ENCODE measurements at places on chromosomes 1 and 21.

DNA sequence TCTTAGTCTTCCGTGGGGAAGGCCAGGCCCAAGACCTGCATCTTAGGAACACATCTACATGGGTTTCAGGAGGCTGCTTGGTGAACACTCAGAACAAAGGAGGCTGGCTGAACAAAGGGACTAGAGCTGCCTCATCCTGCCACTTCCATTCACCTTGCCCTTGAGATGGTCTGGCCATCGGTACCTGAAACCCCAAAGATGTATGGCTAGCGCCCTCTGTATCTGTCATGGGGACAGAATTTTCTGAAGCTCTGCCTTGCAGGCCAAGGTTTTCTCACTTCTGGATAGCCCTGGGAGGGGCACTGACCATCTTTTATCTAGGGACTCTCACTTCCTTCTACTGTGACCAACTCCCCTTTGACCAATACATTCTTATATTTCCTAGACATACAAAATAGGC is 55.4 kb upstream of the GRIK3 start:
- DNase-seq, result no peak

DNA sequence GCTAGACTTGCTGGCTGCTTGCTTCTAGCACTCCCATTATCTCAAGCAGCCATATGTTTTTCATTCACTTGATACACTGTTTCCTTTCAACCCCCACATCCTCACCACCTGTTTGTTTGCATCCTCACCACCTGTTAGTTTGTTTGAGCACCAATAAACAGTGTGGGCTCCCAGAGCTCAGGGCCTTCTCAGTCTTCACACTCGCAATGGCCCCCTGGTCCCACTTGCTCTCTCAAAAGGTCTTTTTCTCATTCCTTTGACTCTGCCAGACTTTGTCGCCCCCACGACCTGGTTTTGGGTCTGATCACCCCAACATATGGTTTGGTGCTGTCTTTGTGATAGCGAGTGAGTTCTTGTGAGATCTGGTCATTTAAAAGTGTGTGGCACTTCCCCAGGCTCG is 6.2 kb upstream of the PADI4 start:
- no peak for DNase-seq

DNA sequence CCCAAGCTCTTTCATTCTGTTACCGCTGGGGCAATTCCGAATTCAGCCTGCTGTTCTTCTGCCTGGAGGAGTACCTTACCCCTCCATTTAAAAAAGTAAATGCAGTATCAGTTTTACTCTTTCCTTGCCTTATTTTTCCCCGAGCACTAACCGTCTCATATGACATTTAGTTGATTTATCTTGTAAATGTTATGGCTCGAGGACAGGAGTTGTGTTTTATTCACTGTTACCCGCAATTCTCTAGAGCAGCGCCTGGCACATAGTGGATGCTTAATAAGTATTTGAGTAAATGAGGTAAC is 425 bp upstream of the TADA1 start:
- no peak for DNase-seq

DNA sequence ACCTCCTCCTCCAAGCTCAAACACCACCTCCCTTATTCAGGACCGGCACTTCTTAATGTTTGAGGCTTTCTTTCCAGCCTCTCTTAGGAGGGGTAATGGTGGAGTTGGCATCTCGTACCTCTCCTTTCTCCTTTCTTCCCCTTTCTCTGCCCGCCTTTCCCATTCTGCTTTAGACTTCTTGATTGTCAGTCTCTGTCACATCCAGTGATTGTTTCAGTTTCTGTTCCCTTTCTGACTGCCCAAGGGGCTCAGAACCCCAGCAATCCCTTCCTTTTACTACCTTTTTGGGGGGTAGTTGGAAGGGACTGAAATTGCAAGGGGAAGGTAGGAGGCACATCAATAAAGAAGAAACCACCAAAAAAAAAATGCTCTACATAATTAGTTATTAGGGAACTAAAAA is 5.6 kb downstream of the ELK4 start:
- DNase-seq, result no peak

GRCh38 chr1:245291351-245291750 is 136.6 kb downstream of the KIF26B start:
- no peak for DNase-seq

DNA sequence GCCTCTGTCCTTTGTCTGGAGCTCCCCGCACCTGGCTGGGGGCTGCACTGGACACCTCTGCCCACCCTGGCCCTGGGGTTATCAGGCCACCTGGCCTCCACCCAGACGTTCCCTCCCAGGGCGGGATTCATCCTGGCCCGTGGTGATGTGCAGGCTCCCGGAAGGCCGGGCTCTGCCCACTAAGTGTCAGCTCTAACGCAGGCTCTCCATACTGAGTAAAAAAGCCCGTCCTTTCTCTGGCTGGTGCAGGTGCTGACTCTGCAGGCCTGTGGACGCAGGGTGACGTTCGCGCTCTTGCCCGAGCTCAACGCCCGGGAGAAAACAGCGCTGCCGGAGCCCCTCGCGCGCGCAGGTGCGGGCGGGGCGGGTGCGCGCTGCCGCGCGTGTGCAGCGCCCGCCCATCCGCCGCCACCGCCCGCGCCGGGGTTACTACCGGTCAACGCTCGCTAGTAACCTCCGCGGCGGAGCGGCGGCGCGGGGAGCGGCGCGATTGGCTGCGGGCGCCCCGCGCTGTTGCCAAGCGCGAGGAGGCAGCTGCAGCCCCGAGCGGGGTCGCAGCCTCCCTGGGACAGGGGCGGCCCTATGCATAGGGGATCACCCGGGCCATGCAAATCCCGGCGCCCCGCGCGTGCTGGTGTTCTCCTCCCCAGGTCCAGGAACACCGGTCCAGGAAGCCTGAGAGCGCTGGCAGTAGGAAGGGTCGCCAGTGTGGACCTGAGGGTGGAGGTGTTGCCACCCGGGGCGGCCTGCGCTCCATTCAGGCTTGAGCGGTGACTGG is 15.7 kb downstream of the ABCG1 start:
- DNase-seq, result peak; percentile 93

GRCh38 chr21:36689324-36689723 is 9.6 kb upstream of the SIM2 start:
- no peak for DNase-seq

DNA sequence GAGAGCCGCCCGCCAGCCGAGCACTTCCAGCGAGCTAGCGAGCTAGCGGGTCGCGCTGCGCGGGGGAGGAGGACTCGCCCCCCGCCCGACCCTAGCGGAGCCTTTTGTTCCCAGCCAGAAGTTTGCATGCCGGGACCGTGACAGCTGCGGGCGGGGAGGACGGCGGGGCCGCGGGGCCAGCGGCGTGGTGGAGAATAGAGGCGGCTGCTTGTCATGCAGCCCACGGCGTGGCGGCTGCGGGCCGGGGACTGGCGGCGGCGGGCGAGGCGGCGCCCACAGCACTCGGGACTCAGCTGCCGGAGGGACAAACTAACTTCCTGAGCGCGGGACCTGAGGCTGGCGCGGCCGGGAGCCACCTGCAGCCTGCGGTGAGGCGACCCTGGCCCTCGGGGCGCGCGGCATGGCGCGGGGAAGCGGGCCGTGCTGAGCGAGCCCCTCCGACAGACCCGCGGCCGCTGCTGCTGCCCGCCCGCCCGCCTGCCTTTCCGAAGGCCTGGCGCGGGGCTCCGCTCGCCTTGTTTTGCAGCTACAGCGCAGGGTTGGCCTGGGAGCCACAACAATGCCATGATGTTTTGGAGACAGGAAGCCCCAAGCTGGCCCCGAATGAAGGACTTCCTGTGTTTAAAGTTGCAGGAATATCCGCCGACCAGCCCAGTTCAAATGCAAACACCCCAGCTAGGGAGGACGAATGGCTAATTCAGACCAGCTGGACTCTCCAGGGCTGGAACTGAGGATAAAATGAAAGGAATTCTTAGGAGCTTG is 82.2 kb upstream of the BMP8A start:
- DNase-seq, result no peak
